ENCODE measurements at places on chromosomes 16 and 17.

GRCh38 chr17:13152501-13152900 is 134.7 kb upstream of the ELAC2 start:
- DNase-seq, result no peak

DNA sequence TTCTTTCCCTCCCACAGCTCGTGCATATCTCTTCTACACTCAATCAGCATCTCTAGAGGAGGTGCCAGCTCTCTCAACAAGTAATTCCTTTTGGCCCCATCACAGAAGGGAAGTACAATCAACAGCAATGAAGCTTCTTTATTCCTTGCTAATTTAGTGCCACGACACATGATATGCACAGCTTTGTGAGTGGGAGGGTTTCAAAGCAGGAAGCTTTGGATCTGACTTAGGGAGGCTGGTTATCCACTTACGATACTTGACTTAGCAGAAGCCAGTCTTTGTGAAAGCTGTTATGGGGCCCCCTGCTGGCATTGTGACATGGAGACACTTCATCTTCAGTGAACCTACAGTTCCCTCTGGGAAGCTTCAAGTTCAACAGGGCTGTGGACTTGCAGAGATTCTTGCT is 81.0 kb downstream of the TMEM100 start:
- DNase-seq, result peak; percentile 19

DNA sequence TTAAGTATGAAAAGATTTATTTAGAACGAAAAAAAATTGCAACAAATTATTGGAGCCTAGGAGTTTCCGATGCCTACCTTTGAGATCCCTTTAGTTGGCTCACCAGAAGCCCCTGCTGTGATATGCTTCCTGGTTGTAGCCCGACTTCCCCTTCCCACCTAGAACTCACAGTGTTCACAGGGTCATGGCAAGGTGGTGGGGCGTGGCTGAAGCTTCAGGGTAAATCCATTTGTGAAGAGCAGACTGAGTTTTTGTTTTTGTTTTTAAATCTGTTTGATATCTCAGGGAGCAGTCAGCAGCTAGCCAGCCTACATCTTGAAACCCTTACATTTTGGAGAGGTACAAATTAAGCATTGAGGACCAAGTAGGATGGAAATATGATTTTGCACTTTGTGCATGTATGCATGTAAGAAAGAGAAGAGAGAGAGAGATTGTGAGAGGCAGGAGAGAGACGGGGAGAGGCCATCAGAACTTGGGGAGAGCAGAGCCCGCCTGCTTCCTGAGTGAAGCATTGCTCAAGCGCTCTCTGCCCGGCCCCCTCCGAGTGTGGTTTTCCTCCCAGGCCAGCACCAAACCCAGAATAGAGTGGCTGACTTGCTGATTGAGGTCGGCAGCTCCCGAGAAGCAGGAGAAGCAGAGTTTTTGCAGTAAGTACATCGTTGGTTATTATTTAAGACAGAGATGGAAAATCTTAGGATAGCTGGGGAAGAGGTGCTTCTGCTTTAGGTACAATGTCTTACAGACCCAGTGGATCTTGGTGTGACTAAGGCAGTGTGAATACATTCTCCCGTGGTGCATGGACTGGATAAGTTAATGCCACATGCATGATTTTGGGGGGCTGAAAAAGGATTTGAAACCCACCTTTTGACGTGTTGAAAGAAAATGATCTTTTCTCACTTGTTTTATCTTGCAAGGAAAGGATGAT is 64.2 kb downstream of the SPECC1 start:
- DNase-seq, result peak; percentile 32

DNA sequence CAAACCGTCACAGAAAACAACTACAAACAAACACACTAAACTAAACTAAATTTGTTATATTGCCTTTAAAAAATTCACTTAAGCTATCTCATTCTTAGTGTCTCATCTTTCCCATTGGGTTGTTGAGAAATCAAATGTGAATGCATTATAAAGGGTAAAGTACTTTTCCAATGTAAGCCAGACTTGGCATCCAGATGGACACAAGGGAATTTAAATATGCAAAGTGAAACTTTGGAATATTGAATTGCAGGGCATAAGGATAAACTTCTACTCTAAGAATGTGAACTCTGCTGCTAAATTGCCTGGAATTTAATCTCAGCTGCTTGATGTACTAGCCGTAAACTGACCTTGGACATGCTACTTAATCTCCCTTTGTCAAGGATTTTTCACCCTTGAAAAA is 1554.6 kb downstream of the CDH8 start:
- DNase-seq, result no peak

GRCh38 chr16:57753448-57754353 is 18.1 kb downstream of the KATNB1 start:
- no peak for DNase-seq

- no peak for DNase-seq
Measured at GRCh38 chr16:83244057-83244456, 563.7 kb upstream of the HSBP1 start.

DNA sequence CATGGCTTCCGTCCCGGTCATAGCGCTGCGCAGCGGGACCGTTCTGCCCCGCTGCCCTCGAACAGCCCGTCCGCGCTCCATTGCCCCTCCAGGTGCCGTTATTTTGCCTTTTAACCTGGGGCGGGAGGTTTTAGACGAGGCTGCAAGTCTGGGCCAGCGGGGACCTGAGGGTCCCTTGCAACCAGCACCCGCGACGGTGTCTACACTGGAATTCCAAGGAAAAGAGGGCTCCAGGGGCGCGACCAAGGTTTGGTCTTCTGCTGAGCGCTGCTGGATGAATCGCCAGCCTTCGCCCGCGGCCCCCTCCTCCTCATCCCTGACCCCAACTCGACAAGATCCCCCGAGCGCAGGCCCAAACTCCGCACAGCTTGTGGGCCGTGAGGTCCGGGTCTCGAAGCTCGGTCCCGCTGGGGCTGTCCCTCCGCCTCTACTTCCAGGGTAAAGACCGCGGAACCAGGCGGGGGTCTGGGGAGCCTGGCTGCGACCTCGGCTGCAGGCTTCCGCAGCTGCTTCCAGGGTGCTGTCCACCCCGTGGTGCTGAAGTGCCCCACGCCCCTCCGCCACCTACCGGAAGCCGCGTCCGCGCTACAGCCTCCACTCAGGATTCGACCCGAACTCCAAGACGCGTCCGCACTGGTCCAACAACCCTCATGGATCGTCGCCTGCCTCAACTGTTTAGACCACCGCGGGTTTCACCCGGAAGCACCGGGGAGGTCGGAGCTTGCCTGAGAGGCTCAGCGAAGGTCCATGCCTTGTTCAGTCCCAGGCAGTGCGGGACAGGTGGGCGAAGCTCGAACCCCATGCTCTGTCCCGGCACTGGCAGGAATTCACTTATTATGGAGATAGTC is 10.1 kb upstream of the CA4 start:
- peak; percentile 56 for DNase-seq

GRCh38 chr17:48544349-48545021 is 424 bp downstream of the HOXB2 start:
- DNase-seq, result peak; percentile 41

GRCh38 chr16:87705771-87706277 is 60.0 kb downstream of the KLHDC4 start:
- DNase-seq, result no peak

- peak; percentile 34 for DNase-seq
Measured at GRCh38 chr17:42678951-42679491, 2.2 kb upstream of the PLEKHH3 start.

- no peak for DNase-seq
Measured at GRCh38 chr16:28991687-28992086, 6.8 kb downstream of the LAT start.

GRCh38 chr16:17343728-17344127 is 127.0 kb downstream of the XYLT1 start:
- DNase-seq, result no peak

DNA sequence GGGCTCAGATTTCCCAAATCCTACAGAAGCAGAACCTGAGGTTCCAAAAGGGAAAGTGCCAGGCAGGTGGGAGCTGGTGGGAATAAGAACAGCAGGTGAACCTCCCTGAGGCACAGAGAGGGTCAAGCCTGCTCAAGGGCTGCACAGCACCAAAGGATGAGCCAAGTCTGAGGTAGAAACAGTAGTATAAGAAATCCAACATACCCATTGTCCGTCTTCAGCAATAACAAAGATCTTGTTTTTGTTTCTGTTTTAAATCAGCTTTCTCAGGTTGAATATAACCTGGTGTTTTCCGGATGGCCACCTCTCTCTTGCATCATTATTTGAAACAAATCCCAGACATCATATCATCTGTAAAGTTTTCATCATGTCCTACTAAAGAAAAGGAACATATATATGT is 10.6 kb upstream of the CES3 start:
- no peak for DNase-seq

DNA sequence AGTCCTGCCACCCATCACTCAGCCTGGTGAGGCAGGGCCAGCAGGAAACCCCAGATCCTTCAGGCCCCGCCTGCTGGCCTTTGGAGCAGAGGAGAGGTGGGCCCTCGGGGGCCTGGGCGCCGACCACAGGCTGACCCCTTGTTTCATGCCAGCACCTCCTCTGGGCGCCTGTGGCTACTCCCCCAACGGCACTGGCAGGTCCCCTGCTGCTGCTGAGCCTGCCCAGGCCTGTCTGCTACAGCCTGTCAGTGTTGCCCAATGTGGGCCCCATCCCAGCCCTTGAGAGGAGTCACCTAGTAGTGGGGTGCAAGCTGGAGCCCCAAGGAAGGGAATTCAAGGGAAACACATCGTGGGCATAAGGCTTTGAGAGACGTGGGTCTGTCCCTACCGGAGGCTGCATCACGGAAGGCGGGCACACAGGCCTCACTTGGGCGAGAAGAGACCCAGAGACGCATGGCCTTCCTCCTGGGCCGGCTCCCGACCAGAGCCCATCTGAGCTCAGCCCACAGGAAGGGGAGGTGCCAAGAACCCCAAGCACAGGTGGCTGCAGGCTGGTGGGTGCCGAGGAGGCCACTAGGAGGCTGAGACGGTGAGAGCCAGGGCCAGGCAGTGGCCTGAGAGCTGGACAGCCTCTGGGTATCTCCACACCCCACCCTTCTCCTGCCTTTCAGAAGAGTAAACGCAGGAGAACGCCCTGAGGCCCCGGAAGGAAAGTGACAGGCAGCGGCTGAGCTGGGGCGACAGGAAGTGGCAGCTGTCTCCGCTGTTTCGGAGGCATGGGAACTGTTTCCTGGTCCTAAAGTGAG is 8.0 kb upstream of the FASN start:
- peak; percentile 64 for DNase-seq

DNA sequence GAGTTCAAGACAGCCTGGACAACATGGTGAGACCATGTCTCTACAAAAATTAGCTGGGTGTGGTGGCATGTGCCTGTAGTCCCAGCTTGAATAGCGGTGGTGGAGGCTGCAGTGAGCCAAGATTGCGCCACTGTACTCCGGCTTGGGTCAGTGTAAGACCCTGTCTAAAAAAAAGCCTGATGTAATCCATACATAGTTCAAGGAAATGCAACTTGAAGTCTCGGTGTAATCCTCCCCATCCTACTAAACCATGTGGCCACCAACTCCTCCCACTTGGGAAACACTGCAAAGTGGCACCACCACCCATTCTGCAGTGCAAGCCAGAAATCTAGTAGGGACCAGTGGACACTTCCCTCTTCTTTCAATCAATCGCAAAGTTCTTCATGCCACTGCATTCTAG is 5.4 kb upstream of the KPNB1 start:
- DNase-seq, result no peak

DNA sequence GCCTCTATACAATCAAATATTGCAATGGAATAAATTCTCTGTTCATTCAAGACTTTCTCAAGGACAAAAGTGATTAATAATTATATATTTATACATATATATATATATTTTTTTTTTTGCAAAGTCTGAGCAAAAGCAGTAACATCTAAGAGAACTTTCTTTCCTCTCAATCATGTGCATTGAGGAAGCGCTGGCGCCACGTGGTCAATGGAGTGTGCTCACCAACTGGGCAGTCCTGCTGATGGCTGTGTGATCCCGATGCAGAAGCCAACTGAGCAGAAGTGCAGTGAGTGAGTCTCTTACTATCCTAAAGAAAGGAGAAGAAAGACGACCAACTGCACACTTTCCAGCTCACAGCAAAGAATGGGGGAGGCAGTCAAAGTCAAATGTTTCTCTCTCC is 37.2 kb upstream of the ULK2 start:
- no peak for DNase-seq

GRCh38 chr16:87319011-87319410 is 1.8 kb upstream of the C16orf95 start:
- no peak for DNase-seq

- DNase-seq, result no peak
Measured at GRCh38 chr17:58605470-58605869, 86.4 kb downstream of the TEX14 start.

GRCh38 chr16:70418274-70418992 is 20.5 kb downstream of the ST3GAL2 start:
- DNase-seq, result no peak

GRCh38 chr17:39553341-39553945 is 54.3 kb downstream of the NEUROD2 start:
- no peak for DNase-seq

DNA sequence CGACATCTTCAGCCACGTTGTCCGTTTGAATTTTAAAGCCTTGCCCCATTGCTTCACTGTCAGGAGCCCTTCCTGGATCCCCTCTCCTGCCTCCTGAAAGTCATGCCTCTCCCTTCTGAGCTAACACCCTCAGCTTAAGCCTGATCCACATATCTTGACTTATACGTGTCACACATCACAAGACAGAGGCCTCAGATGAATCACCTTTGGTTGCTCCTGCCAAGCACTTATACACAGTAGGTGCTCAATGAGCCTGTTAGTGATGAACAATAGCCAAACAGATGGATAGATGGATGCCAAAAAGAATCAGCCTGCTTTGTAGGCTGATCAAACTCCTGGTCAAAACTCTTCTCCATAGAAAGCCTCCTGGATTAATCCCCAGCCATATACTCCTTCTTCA is 31.8 kb downstream of the PITPNM3 start:
- DNase-seq, result no peak

DNA sequence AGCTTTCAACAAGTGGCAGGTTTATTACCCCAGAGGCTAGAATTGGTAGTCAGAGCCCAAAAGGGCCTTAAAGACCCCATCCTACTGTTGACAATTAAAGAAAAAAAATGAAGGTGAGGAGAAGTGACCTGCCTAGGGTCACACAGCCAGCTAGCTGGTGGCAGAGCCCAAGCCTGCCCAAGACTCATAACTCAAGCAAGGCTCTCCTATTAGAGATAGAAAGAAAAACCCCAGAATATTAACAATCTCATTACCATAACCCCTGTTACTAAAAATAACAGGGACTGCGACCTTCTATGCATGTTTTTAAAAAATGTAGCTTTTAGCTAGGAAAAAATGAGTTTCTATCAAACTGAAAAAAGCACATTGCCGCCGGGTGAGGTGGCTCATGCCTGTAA is 14.0 kb downstream of the HSPB9 start:
- no peak for DNase-seq

DNA sequence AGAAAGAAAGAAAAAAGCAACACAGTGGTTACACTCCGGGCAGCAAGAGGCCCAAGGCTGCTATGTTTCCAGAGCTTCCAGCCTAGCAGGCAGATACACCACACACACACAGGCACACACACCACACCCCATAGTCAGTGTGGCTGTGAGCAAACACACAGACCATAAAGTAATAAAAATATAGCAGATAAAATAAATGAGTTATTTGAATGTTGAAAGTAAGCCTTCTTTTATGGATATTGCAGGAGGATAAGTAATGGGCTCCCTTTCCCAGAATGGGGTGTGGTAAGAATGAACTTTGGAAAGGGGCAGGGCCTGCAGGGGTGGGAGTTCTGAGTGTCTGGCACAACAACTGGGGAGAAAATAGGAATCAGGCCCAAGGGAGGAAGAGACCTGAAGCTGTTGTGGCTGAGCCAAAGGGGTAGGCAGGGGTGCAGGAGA is 4.8 kb upstream of the CDK5RAP3 start:
- DNase-seq, result no peak

Data from CD4-positive, alpha-beta T cell treated with Interleukin-15 for 4 hours (primary cell).